Hematopoietic multipotent progenitor cell treated with erythropoietin and hydrocortisone succinate and interleukin-3 and kit ligand, for 6 days (in vitro differentiated cells): ENCODE measurements at places on chromosomes 12 and 14.

- DNase-seq = peak; percentile 76
Observed at GRCh38 chr12:20404576-20405346, 36.4 kb downstream of the PDE3A start.

DNA sequence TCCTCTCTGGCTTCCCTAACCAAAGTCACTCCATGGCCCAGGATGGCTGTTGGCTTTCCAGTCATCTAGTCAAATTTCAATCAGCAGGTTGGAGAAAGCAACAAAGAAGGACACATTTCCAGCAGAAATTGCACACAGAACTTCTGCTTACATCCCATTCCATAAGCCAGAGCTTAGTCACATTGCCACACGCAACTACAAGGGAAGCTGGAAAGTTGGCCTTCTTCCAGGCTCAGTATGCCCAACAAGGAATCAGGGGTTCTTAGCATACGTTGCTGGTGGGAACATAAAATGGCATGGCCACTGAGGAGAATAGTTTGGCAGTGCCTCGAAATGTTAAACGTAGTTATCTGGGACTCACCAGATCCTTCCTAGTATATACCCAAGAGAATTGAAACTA lies 9.3 kb upstream of the APPL2 start:
- no peak for DNase-seq

DNA sequence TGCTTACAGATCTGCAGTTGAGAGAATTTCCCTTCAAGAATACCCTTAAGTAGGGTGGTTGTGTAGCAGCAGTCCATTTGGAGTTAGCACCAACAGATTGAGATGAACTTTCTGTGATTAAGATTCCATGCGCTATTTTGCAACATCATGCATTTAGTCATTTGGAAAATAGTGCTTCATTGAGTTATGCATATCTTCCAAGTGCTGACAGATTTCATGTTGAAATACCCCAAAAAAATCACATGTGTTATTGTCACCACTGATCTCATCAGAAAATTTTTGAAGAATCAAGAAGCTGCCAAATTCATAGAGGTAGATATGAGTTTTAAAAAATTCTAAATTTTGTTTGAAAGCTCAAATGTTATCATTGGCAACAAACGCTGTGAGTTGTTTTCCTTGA lies 35.5 kb upstream of the OSBPL8 start:
- DNase-seq = no peak

- peak; percentile 10 for DNase-seq
Observed at GRCh38 chr12:124910561-124911478, 3.6 kb downstream of the UBC start.

DNA sequence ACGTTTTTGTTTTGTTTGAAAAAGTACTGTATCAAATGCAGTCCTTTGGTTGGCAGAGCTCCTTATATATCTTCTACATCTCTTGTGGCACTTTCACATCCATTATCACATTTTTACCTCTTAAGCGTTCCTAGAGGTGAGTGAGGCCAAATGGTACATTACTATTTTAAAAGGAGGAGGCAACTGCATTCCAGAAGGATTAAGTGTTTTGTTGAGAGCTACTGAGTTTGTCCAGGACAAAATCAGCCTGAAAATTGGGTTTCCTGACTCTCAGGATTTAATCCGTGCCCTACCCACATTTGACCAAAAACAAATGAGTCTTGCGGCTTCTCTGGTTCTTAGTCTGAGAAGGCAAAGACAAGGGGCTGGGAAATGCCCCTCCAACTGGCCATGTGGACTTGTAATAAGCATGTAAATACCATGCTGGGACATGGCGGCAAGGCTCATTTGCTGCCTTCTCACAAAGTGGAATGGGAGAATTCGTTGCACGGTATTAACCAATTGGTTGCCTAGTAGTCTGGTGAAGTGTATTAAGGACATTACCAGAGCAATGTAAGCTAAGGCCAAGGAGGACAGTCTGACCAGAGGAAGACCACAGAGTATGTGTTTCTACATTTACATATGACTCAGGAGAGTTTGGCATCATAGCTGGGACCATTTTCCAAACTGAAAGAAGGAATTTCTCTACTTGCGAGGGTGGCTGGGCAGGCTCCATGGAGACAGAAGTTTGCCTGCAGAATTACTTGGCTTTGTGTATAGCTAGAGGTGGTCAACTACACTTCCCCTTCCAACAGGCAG lies 175.8 kb upstream of the PLXNC1 start:
- no peak for DNase-seq
